RPMI7951 (cell line): ENCODE measurements at places on chromosomes 13 and 19. TPM values are rescaled to one million over a fixed set of nuclear protein-coding genes. Genes with fewer than 3 reads are reported as not detected.

OR10H4 gene
- total RNA-seq, result not detected in 2 replicates

DNA sequence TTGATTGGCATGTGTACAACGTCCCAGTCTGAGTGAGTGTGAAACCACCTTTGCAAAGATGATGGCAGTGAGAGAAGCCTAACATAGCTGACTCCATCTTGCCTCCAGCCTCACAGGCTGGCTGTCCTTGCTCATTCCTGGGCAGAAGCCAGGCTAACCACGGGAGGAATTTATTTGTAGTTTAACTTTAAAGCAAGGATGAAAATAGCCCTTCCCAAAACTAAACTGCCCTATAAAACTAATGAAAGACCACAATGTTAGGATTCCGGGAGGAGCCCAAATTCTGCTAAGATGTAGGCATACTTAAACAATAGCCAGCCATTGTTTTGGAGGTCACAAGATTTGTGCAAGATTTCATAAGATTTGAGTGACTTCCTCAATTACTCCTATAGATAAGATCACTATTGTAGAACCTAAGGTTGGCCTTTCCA lies 96.6 kb upstream of the LSM14A start:
- peak; percentile 40 for DNase-seq

DNA sequence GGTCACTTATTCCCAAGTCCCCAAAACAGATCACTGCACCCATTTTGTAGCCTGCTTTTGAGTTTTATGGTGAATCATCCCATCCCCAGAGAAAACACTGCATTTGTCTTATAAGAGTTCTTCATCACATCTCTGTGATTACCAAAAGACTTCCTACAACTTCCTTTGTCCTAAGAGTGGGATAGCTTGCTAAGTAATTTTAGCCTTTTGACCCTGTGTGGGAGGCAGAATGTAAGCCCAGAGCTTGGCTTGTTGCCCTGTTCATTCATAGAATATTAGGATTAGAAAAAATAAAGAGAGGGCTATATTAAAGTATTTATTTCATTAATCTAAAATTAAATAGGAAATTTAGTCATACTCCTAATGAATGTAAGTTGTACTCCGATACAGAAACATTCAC lies 213.3 kb downstream of the MZT1 start:
- no peak for DNase-seq

RAB8A gene
- total RNA-seq, result 83.8 and 111 TPM in 2 replicates

DNA sequence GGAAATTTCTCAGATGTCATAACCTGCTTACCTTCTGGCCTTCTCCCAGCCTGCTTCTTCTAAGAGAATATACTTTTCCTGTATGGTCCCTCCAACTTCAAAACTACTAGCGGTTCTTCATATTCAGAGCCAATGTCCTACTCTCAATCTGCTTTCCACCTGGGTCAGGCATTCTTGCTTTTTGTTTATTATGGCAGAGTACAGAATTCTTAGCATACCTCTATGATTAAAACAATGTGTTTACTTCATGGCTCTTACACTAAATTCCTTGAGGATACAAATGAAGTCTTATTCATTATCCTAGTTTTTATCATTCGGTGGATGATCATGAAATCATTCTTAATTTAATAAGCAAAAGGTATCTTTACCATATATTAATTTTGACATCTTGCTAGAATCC lies 484.2 kb upstream of the SLITRK1 start:
- DNase-seq, result peak; percentile 5

- no peak for DNase-seq
These were observed 531.7 kb downstream of the MYO16 start for GRCh38 chr13:109160887-109161669.

ZNF221 gene
- total RNA-seq, result 5.2 TPM in 2 replicates

FPR3 gene
- total RNA-seq, result 0.60 and 0.98 TPM in 2 replicates

DNA sequence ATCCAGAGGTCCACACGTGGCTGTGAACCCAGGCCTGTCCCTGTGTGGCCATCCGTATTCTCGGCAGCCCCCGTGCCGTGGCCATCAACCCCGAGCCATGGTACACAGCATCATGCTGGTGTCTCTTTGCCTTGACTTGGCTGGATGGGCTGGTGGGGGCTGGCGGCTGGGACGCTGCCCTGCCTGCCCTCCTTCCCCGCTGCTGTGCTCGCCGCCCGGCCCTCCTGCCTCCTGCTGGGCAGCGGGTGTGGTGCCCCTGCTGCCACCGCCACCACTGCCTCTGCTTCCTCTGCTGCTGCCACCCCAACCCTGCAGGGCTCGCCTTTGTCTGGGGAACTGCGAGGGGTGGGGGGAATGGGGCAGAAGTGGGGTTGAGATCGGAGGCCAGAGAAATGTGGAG lies 19.7 kb upstream of the EHD2 start:
- no peak for DNase-seq

- no peak for DNase-seq
These were observed 11.0 kb upstream of the SERPINE3 start for GRCh38 chr13:51328488-51328887.

DNA sequence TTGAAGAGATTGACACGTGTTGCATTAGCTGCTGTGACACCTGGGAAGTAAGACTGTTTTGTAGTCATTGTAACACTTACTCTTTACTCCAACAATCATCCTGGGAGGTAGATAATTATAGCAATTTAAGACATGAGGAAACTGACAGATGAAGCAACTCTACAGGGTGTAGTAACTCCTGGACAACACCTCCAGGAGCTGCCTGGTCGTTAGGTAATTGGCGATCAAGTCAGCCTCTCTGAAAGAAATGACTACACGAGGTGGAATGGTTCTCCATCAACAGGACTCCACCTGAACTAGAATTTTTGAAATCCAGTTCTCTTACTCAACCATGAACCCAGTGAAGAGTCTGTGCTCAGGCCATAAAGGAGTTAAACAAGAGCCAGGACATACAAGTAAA lies 43.0 kb upstream of the LRCH1 start:
- DNase-seq, result no peak

CCDC8 gene
- 0.48 and 0.59 TPM in 2 replicates for total RNA-seq

DNA sequence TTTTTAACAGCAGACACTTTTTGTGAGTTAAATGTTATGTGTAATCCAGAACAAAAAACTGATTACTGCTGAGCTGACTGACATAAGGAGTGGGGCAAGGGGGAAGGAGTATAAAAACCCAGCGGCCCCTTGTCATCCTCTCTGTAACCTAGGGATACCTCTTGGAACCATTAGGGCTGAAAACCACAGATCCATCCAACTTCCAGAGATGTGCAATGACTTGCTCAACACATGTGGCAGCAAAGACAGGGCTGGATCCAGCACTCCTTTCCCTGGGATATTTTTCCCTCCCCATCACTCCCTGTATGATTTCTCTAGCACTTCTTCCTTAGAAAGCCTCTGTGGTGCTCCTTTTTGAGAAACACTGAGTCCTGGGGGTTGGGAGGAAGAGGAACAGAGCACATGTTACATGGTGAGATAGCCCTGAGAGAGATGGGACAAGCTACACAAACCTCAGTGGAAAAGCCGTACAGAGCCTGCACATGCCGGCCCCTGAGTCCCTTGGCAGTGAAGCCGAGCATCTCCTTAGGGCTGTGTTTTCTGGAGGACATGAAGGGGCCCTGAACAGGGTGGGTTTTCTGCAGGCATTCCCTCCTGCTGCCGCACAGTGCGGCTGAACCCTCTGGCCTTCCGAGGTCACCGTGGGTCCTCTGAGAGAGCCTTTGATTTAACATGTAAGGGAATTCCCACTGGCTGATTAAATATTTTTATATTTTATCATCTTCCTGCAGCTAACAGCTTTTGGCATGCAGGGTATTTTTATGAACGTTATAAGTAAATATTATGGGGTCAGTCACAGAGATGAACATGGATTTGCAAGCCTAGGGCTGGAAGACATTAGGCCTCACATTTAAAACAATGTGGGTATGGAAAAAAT lies 219.9 kb downstream of the COG6 start:
- DNase-seq, result peak; percentile 7

DNA sequence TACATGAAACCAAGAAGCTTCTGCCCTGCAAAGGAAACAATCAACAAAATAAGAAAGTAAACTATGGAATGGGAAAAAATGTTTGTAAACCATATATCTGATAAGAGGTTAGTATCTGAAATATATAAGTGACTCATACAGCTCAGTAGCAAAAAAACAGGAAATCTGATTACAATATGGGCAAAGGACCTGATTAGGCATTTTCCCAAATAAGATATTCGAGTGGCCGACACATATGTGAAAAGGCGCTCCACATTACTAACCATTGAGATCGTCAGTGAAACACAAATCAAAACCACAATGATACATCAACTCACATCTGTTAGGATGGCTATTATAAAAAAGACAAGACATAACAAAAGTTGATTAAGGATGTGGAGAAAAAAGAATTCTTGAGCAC lies 2818.6 kb upstream of the PCDH20 start:
- DNase-seq, result peak; percentile 85

DNA sequence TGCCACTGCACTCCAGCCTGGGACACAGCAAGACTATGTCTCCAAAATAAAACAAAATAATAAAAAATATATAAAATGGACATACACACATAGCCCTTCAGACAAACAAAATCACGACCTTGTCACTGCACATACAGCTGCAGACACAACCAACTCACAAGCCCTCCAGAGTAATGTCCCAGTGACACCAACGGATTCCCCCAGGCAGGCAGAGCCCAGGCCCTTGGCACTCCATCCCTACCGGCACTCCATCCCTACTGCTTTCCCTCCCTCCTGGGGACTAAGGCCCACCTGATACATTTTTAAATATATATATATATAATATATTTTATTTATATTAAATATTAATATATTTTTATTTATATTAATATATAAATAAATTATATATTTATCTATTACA lies 18.5 kb downstream of the ZNF101 start:
- peak; percentile 34 for DNase-seq

- peak; percentile 23 for DNase-seq
These were observed 206.8 kb downstream of the PCDH9 start for GRCh38 chr13:67023130-67023876.

CEACAM4 gene
- total RNA-seq, result not detected in 2 replicates

DNA sequence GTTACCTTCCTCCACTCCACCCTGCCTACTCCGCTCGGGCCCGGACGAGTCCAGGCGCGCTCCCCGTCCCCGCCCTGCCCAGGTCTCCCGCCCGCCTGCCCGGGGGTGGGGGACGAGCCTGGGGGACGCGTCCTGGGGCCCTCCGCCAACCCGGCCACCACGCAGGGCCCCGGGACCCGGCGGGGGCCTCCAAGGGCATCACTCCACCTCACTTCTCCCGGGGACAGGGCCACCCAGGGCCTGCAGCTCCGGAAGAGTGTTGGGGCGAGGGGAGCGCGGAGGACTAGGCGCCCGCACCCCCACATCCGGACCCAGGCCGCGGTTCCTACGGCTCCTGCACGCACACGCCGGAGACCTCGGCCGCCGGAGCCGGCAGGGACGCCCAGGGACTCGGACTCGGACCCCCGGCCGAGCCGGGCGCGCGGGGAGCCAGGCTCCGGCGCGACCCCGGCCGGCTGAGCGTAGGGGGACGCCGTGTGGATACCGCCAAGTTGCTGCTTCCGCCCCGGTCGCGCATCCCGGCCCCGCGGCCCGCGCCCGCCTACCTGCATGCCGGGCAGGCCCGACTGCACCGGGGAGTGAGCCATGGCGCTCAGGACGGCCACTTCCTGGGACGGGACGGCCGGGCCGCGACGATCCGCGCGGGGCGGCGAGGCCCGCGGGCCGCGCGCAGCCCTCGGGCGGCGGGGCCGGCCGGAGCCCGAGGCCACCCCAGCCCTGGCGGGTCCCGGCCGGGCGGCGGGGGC lies 534 bp downstream of the STK24 start:
- DNase-seq, result peak; percentile 24

GRCh38 chr13:40460116-40460515 lies 206.3 kb downstream of the FOXO1 start:
- no peak for DNase-seq

DNA sequence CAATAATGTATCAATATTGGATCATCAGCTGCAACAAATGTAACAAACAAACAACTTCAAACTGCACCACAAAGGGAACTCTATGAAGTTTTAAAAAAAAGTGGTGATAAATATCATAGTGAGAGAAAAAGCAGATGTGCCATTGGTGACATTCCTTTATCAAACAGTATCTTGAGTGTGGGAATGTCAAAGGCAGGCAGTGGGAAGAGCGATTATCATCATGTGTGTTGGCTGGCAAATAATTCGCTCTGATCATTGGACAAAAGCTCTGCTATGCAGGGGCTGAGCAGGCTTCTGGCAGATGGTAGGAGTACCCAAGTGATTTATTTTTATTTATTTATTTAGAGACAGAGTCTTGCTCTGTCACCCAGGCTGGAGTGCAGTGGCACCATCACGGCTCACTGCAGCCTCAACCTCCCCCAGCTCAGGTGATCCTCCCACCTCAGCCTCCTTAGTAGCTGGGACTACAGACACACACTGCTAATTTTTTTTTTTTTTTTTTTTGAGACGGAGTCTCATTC lies 55.9 kb upstream of the RANBP3 start:
- no peak for DNase-seq

DNA sequence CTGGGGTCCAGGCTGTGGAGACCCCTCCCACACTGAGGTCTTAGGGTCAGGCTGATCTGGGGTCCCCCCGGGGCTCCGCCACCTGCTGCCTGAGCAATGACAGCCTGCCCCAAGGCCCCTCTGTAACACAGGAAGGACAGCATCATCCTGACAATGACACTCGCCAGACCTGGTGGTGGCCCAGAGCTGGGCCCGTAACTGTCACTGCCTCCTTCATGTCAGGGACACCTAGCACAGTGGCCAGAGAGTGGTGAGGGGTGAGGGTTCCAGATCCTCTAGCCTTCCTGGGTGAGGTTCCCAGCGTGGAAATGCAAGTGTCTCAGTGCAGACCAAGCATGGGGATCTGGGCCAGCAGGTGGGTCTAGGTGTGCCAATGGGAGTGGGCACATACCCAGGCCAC lies 27.8 kb downstream of the OPA3 start:
- DNase-seq, result no peak

DNA sequence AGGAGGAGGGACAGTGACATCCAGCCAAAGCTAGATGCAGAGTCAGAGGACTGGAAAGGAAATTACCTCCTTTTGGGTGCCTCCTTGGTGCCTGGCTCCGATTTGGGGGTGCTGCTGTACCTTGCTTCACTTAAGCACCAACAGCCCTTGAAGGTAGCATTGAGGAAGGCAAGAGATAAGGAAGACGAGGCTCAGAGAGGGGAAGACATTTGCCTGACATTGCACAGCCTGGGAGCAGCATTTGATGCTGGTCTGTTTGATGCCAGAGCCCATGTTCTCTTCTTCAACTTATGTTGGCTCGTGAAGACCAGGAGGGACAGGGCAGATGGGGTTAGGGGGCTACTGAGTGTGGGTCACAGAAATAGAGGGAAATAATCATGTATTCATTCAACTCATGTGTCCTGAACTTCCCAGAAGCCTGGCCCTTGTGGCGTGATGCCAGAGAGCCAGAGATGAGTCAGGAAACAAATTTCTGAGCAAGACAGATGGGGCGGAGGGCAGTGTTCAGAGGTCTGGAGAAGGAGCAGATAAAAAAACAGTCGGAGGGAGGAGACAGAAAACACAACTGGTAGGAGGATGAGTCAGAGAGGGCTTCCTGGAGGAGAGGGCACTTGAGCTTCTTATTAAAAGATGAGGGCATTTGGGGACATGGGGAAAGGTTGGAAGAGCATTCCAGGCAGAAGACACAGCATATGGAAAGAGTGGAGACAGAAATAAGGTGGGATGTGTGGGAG lies 3.0 kb upstream of the C19orf81 start:
- DNase-seq, result peak; percentile 77

KLK12 gene
- total RNA-seq, result not detected in 2 replicates

KLK3 gene
- total RNA-seq, result not detected in 2 replicates
